ENCODE measurements at places on chromosomes 3 and 15. TPM values are rescaled to one million over a fixed set of nuclear protein-coding genes. Genes with fewer than 3 reads are reported as not detected.

DNA sequence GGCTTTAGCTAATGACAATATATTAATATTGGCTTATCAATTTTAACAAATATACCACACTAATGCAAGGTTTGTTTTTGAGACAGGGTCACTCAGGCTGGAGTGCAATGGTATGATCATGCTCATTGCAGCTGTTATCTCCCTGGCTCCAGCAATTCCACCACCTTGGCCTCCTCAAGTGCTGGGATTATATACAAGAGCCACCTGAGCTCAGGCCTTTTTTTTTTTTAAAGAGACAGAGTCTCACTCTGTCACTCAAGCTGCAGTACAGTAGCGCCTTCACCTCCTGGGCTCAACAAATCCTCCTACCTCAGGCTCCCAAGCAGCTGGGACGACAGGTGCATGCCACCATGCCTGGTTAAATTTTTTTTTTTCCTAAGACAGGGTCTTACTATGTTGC, 11.7 kb downstream of the DLG1 start:
- no peak for DNase-seq

- no peak for DNase-seq
Observed at GRCh38 chr15:38048001-38048455, 113.6 kb downstream of the TMCO5A start.

DNA sequence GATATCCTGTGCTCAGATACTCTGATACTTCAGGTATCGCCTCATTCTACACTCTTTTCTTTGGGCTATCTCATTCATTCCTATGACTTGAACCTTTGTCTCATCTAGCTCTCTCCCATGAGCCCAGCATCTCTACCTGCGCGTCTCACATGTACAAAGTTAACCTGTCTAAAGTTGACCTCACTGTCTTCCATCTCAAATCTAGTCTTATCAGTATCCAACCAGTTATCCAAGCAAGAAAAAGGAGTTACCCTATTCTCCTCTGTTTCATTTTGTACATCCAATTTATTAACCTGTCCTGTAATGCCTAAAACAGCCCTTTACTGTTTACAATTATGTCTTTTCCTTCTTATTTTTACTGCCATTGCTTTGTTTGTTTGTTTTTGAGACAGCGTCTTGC, 134.2 kb downstream of the GREM1 start:
- no peak for DNase-seq

Gene MORC1
- not detected for total RNA-seq

Gene TM4SF18
- total RNA-seq: 16.5 TPM

Gene ATR
- 49.6 TPM for total RNA-seq

Gene NPAP1
- 0.28 TPM for total RNA-seq

Gene CNTN6
- total RNA-seq: 13.6 TPM

Data from adrenal gland (tissue), 19 donors.